NCI-H1092 treated with DMSO at 0.1 percent for 48 hours (cell line): ENCODE measurements at places on chromosomes 1 and 21.

GRCh38 chr21:25859235-25859929, 124.6 kb downstream of the GABPA start:
- DNase-seq = no peak

DNA sequence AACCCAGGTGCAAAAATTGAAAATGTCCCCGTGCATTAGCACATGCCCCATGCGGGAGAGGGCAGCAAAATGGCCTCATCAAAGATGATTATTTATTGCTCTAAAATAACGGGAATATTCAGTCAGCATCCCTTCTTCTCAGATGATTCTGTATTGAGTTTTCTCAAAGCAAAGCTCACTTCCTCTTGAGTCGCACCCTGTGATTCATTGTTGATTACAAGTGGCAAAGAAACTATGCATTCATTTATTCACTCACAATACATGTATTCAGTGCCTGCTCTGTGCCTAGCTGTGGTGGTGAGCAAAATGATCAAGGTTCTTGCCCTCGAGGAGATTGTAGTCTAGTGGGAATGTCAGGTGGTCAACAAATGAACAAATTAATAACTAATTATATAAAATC, 226.0 kb upstream of the KAZN start:
- no peak for DNase-seq

DNA sequence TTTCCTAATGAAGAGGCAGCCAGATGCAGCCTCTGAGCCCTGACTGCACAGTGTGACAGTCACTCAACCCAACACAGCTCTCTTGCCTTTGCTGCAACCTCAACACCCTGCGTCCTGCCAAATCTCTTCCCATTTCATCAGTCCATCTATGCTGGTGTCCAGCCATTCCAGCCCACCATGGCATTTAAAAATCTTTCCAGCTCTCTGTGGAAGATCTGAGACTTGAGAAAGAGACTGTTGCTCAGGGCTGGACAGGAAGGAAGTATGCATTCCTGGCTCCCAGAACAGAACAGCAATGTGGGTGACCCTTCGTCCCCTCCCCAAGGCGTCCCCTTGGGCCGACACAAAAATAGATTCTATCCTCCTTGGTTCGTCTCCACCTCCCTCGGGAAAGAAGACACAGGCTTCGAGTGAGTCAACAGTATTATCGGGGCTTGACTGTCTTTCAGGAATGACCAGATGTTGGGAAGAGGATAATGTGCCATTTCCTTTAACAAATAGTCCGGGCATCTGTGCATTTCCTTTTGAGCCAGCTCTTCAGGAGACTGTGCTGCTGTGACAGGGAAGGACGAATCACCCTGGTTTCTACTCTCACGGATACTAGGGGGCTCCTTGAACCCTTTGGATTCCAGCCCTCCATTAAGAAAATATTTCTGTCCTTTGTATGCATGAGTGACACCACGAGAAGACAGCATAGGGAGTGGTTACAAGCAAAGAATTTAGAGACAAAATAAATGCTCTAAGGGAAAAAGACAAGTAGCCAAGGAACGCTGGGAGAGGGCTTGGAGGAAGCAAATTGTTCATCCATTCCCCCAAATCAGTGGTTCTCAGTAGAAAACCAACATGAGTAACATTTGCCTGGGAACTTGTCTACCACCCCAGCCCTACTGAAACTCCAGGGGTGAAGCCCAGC, 111.4 kb upstream of the CDC42BPA start:
- DNase-seq = no peak

GRCh38 chr1:8061210-8061609, 35.1 kb upstream of the ERRFI1 start:
- DNase-seq = no peak

GRCh38 chr1:87812871-87813577, 484.3 kb downstream of the LMO4 start:
- DNase-seq = no peak

DNA sequence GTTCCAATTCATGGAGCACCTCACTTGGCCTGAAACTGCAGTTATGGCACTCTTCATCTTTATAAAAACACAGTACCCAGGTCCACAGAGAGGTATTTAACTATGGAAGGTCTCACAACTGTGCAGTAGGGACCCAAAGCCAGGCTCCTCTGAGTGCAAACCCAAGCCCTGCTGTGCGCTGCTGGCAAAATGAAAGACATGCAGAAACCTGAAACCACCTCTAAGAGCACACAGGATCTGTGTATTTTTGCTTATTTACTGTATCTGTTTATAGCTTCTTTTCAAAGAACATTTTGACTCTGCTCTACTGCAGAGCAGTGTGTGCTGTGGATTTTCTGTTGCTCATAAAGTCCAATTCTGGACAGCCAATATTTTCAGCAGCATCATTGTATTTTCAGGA, 166.6 kb downstream of the DSCAM start:
- peak; percentile 87 for DNase-seq

GRCh38 chr1:154951901-154952657, 3.8 kb downstream of the PBXIP1 start:
- DNase-seq = no peak

DNA sequence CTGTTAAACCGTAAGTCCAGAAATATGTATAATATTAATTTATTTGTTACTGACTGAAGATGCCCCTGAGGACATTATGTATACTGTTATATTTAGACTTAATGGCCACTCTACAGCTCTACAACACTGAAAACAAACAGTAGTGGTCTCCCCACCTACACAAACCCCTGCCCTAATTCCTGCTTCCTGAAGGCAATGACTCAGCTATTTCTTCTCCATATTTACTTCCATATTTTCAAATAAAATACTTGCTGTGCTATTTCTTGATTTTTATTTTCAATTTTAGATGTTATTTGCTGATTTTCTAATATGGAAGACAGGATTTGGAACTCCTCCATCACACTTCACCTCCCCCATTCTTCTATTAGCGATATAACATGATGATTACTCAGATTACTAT, 97.6 kb downstream of the PCNX2 start:
- DNase-seq = peak; percentile 87

GRCh38 chr1:35592991-35593769, 20.1 kb downstream of the TFAP2E start:
- no peak for DNase-seq

GRCh38 chr1:186502087-186502486, 41.2 kb upstream of the PDC start:
- DNase-seq = no peak

DNA sequence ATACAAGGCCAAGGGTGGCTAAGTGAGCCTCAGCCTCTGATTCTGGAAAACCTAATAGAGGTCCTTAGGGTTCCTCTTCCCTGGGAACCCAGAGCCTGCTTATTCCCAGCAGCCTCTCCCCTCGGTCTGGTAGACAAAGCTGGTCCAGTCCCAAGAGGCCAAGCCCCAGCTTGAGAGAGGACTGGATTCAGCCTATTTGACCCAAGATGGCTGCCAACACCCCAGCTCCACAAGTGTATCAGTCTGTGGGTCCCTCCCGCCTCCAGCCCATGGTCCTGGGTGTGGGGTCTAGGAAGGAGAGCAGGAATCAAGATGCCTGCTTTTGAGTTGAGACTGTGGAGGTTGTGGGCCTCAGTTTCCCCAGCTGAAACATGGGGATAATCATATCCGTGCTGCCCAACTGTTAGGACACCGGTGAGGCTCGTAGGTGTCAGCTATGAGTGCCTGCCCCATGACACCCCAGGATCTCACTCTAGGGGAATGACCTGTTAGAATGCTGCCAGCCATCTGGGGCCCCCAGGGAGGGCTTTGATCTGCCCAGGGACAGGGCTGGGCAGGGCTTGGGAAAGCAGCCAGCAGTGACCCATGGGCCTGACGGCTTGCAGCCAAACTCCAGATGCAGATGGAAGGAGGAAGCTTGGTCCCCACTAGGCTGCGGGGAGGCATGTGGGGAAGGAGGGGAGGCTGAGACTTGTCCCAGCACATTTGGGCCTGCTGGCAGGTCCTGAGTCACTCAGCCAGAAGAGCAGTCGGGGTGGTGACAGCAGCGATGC, 45.4 kb downstream of the NUAK2 start:
- DNase-seq = no peak

DNA sequence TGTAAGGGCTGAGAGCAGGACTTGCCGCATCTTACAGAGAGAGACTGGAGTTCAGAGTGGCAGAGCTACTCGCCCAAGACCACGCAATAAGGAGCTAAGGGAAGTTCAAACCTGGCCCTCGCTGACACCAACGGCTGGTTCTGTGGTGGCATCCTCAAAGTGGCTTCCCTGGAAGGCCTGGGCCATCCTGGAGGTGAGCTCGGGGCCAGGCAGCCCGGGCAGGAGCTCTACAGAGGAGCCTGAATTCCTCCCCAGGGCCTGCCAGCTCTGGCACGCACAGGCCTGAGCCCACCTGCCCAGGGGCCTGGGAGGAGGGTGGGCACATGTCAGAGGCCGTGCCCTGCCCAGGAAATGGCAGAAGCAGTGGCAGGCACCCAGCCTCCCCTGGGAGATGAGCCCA, 68.6 kb downstream of the MEGF6 start:
- DNase-seq = no peak
